Aorta (tissue), 5 donors: ENCODE measurements at places on chromosomes 2 and 18. TPM values are rescaled to one million over a fixed set of nuclear protein-coding genes. Genes with fewer than 3 reads are reported as not detected.

The PLCD4 gene
- 5.3 TPM for total RNA-seq

The ANKRD30BL gene
- not detected for total RNA-seq

The ODC1 gene
- 21.3 TPM for total RNA-seq

The SIX3 gene
- not detected for total RNA-seq

The TTR gene
- not detected for total RNA-seq

The C2orf80 gene
- total RNA-seq: not detected

The CFLAR gene
- total RNA-seq: 244 TPM

The CDK5R2 gene
- not detected for total RNA-seq

The COPS9 gene
- total RNA-seq: 94.0 TPM

The SUCLG1 gene
- total RNA-seq: 44.7 TPM

DNA sequence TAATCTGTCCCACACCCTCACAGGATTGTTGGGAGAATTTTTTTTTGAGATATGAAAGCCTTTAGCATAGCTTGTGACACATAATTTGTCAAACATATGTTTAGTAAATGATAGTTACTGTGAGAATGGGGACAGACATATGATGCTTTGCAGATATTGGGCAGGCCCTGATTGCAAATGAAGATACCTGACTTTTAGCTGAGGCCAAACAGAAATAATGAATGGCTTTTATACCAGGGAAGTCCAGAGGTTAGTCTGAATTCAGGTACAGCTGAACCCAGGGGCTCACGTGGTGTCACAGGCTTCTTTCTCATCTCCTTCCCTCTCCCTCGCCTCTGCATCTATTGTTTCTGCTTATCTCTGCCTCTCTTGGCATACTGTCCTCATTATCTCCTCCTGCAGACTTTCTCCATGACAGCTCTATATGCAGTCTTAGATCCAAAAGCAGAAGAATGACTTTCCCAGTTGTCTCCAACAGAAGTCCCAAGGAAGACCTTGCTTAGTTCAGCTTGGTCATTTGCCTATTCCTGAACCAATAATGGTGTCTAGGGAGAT is 4.9 kb upstream of the WNT10A start:
- no peak for DNase-seq

DNA sequence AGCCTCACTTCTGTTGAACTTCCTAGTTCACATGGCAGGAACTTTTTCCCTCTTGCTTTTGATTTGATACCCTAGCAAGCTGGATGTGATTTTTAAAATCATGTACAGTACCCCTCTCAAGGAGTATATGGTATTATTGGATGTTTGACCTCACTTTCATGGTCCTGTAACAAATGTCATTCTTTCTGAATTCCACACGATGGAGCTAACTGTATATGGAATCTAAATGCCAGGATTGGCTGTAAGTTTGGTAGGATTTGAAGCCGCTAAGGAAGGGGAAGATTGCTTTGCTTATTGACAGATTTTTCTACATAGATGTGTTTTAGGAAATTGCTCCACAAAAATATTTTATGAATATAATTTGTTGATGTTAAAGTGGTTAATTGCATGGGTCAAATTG is 18.3 kb downstream of the MAIP1 start:
- no peak for DNase-seq

- no peak for DNase-seq
Observed at GRCh38 chr2:29618024-29618423, 303.4 kb downstream of the ALK start.

DNA sequence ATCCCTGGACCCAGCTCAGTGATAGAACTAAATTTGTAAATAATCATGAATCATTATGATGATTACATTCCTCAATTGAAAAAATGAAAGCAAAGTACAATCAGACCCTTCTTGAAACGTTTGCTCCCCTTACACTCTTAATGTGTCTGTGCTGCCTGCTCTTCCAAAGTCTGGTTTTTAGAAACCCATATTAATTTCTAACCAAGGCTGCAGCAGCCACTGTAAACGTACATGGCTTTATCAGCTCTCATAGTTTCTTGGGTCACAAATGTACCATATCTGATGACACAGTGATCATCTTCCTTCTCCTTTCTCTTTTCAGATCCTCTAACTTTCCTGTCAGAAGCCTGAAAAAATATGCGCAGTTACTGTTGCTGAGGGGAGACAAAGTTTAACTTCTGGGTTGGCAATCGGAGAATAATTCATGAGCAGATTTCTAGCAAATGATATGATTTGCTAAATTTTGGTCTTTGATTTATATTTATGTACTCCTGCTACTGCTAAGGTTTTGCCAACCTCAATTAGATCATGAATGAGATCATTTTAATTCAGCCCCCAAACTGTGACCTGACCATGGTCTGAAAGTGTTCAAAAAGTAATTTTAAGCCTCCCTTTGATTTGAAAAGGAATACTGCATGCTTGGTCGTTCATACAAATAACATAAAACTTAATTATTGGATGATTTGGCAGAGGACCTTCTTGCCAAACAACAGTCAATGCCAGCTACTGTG is 12.3 kb downstream of the ZEB2 start:
- DNase-seq: no peak

- DNase-seq: no peak
Observed at GRCh38 chr2:174334278-174334715, 457 bp upstream of the SP9 start.

- DNase-seq: no peak
Observed at GRCh38 chr2:85273738-85274731, 53.8 kb downstream of the TGOLN2 start.

- DNase-seq: no peak
Observed at GRCh38 chr2:174951745-174952144, 53.4 kb downstream of the CHN1 start.

- DNase-seq: no peak
Observed at GRCh38 chr2:177434475-177434874, 41.9 kb downstream of the AGPS start.

DNA sequence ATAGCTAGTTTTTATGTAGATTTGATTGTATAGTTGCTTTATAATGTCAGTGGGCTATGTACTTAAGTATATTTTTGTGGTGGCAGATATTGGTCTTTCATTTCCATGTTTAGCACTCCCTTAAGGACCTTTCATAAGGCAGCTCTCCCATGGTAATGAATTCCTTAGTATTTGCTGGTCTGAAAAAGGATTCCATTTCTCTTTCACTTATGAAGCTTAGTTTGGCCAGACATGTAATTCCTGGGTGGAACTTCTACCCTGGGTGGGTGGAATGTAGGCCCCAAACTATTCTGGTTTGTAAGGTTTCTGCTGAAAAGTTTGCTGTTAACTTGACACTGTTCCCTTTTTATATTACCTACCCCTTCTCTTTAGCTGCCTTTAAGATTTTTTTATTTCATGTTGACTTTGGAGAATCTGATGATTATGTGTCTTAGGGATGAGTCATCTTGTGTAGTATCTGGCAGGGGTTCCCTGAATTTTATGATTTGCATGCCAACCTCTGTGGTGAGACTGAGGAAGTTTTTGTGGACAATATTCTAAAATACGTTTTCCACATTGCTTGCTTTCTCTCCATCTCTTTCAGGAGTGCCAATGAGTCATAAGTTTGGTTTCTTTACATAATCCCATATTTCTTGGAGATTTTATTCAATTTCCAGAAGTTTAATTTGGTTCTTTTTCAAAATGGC is 65.4 kb upstream of the VRK2 start:
- no peak for DNase-seq

DNA sequence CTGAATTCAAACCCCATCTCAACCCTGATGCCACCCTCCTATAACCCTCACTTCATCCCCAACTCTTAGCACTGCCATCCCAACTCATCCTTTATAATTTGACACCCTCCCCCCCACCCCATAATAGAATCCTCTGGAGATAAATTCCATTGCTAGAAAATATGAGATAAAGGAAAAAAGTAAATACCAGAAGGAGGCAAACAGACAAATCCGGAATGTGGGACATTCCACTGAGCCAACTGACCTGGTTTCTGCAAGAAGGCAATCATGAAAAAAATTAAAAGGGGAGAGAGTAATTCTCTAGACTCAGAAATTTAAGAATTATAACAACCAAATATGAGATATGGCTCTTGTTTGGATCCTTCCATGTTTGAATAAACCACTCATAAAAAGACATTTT is 132.4 kb downstream of the CYP26B1 start:
- no peak for DNase-seq

GRCh38 chr2:128502200-128502599 is 183.5 kb upstream of the HS6ST1 start:
- DNase-seq: no peak

DNA sequence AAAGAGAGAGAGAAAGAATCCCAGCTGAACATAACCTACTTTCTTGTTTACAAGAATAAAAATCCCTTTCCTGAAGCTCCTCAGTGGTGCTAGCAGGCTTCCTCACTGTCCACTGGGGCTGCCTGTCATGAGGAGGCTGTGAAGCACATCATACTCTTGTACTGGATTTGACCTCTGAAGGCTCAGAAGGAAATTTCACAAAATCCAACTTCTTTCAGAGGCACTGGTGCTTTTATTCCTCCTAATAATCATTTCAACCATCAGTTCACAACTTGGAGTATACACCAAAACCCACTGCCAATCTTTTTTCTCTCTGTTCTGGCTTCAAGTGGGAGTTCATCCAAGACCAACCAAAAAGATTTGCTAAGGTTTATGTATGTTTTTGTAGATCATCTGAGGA is 48.5 kb downstream of the TMX3 start:
- DNase-seq: no peak

GRCh38 chr2:146503366-146503765 is 1341.5 kb upstream of the ACVR2A start:
- no peak for DNase-seq

DNA sequence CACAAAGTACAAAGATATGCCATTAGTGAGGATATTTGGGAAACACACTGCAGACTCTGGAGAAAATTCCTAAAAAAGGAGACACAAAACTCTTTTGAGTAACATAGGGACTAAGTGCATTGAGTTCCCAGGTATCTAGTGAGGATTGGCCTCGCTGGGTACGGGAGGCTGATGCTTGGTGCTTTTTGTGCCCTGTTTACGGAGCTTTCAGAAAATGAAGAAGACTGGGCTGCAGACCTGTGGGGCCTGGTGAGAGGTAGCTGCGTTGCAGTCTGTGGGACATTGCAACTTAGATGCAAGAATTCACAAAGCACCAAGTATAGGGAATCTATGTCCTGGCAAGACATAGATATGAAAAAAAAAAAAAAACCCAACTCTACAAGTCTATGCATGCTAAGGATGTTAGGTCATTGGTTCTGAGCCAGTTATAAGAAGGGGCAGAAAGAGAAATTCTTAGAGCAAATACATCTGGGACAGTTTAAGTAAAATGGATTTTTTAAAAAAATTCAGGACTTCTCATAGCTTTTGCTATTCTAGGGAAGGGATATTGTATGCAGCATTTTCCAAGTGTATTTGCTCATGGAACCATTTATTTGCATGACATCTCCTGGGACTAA is 156.0 kb downstream of the SLC4A3 start:
- DNase-seq: no peak

- DNase-seq: no peak
Observed at GRCh38 chr2:105127289-105127915, 89.5 kb downstream of the MRPS9 start.

GRCh38 chr18:13680612-13681011 is 45.7 kb downstream of the FAM210A start:
- no peak for DNase-seq

GRCh38 chr18:69358212-69358895 is 42.3 kb upstream of the DOK6 start:
- DNase-seq: no peak

GRCh38 chr2:85242321-85242720 is 85.5 kb downstream of the TGOLN2 start:
- DNase-seq: no peak

- DNase-seq: no peak
Observed at GRCh38 chr2:98551316-98551715, 57.0 kb downstream of the COA5 start.

GRCh38 chr18:46060359-46060841 is 11.7 kb downstream of the PSTPIP2 start:
- no peak for DNase-seq

DNA sequence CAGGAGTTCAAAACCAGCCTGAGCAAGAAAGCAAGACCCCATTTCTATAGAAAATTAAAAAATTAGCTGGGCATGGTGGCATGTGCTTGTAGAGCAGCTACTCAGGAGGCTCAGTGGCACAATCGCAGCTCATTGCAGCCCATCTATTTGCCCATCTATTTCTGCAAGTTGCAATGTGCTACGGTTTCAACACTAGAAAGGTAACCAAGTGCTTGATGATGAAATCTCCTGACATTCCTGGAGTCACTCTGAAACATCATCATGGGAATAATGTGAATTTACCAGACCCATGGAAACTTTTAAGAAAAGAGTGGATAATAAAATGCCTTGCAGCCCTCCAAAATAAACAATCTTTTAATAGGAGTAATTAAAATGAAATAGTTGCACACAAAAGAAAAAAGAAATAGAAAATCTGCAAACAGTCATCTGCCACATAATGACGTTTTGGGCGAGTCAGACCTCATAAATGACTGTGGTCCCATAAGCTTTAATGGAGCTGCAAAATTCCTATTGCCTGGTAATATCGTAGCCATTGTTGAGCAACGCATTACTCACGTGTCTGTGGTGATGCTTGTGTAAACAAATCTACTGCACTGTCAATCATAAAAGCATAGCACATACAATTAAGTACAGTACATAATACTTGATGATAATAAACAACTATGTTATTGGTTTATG is 46.6 kb upstream of the AMMECR1L start:
- DNase-seq: no peak

DNA sequence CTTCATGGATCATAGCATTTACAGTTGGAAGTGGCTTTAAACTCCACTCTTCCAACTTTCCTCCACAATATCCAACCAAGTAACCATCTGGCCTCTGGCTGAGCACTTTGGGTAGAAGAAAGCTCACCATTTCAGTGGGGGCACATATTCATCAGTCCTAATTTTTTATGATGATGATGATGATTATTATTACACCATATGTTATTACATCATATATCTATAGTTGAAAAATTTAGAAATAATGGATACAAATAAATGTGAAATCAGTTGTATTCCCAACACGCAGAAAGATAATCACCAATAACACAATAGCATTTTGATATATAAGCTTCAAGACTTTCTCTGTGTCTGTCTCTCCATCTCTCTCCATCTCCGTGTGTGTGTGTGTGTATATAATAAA is 26.6 kb upstream of the ZCCHC2 start:
- DNase-seq: no peak

DNA sequence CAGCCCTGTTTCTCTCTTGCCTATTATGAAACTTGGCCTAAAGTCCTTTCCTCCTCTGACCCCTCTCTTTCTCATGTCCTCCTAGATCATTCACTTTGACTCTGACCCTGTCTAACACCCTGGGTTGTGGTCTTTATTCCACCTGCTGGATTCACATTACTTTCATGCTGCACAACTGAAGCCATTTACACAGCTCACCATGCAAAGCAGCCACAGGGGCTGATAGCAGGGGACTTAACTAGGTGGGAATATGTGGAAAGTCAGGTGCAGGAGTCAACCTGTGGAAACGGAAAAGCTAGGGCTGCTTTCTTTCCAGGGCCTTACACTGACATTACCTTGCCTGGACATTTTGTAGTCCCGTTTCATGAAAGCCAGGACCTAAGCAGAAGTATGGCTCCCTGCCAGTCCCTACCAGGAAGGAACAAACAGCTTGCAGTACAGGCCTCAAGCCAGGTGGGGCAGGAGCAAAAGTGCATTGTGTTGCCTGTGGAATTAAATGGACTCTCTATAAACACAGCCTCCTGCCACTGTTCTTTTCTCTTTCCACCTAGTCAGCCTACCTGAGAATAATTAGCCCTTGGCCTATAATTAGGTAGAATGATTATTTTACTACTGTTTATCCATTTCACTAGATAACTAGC is 11.8 kb downstream of the MAPRE3 start:
- no peak for DNase-seq

GRCh38 chr2:72940786-72941185 is 23.5 kb downstream of the EMX1 start:
- no peak for DNase-seq
